Right renal pelvis (tissue), 4 donors: ENCODE measurements at places on chromosomes 2 and 18.
A peak's percentile ranks its signal among the peaks of the same experiment; 100 is the strongest.

DNA sequence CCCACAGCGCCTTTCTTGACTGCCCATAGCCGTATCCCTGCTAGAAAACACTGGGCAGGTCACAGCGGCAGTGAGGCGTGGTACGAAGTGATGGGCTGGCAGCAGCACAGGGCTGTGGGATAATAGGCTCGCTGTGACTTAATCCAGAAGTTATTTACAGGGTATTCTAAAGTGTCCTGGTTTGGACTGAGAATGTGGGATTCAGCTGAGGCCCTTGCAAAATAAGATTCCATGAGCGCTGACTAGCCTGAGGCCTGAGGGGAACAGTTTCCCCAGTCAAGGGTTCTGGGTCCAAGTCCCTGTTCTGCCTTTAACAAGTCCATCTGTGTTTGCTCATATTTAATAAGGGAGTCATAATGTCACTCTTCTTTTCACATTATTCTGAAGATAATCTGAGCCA lies 34.6 kb downstream of the SETBP1 start:
- DNase-seq, result no peak

DNA sequence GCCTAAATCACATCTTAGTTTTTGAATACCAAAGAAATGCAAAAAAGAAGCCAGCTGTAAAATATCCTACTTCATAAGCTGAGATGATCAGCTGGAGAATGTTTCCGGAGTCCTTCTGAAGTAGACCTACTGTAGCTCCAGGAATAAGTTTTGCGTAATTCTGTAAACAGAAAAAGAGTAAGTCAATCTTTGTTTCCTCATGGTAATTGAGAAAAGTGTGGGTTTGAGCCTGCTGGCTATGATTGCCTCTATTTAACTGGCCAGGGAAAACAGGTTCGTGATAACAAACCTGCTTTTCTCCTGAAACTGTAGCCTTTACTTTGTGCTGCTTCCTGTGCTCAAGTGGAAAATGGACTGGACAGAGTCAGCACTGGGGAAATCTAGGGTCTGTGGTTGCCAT lies 58.2 kb downstream of the ITGB6 start:
- DNase-seq, result no peak

- DNase-seq, result no peak
Measured at GRCh38 chr2:54947646-54948045, 102.6 kb downstream of the RTN4 start.

DNA sequence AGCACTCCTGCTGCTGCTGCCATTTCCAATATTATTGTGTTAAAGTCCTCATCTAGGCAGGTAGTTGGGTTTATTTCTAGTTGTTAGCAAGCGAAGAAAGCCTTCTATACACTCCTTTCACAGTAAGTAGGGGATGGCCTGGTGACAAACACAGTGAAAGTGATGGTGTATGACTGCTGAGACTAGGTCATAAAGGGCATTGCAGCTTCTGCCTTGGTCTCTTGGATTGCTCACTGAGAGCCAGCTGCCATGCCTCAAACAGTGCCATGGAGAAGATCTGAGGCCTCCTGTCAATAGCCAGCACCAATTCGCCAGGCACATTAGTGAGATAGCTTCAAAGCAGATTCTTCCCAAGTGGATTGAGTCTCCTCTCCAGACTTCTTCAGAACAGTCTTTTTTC lies 27.6 kb upstream of the MSTN start:
- DNase-seq, result no peak

GRCh38 chr18:9380101-9380500 lies 45.5 kb downstream of the TWSG1 start:
- no peak for DNase-seq

DNA sequence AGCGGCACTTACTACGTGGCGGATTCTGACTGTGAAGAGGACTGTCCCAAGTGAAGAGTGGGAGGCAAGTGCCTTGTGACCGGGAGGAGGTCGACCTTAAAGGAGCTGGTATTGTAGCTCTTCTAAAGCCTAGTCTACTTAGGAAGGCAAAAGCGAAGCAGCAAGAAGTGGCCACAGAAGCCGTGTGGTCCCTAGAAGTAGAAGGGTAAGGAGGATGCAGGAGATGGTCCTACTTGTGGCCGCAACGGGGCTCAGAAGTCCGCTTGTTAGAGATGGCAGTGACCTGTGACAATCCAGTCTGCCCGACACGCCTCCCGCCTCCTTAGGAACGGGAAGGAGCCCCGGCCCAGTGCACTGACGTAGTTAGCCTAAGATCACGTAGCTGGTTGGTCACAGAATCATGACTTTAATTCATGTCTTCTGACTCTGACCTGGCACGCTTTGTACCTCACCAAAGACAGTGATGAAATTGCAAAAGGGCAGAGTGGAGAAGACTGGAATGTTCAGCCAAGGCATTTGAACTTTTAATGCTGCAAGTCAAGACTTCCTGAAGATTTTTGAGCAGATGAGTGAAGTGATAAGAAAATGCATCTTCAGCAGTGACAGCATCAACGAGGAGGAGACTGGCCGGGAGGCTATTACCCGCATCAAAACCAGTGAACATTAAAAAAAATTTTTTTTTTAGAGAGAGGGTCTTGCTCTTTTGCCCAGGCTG lies 749 bp upstream of the EIF2AK3 start:
- peak; percentile 81 for DNase-seq

GRCh38 chr2:46816151-46816845 lies 99.3 kb downstream of the MCFD2 start:
- no peak for DNase-seq

- no peak for DNase-seq
Measured at GRCh38 chr2:195649629-195650190, 7.3 kb upstream of the SLC39A10 start.

- no peak for DNase-seq
Measured at GRCh38 chr2:55180374-55180773, 51.7 kb downstream of the CLHC1 start.

GRCh38 chr2:160657196-160657595 lies 163.6 kb upstream of the RBMS1 start:
- DNase-seq, result no peak

DNA sequence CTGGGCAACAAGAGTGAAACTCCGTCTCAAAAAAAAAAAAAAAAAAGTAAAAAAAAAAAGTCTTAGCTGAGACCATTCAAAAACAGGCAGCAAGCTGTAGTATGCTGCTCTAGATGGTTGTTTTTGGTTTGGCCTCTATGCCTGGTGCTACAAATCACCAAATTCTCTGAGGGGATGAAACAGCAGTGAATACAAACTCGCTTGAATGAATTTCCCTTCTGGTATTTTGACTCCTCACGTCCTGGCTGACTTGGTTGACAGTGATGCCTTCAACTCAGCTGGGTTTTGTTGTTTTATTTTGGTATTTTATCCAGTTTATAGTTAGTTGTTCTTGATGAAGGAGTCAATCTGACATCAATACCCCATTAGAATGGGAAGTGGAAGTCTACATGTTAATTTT lies 3.3 kb upstream of the TCF7L1 start:
- DNase-seq, result no peak

DNA sequence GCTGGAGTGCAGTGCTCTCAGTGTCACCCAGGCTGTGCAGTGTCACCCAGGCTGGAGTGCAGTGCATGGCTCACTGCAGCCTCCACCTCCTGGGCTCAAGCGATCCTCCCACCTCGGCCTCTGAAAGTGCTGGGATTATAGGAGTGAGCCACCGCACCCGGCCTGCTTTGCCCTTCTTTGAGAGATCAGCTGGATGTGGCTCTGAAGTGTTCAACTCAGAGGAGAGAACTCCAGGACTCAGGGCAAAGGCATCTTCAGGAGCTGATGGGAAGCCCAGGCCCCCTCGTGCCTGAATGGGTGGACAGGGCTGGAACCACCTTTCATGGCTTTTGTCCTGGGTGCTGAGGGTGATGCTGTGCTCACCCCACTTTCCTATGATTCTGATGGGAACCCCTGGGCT lies 52.0 kb upstream of the HAAO start:
- no peak for DNase-seq

- no peak for DNase-seq
Measured at GRCh38 chr2:10559634-10560224, 111.6 kb upstream of the ODC1 start.

DNA sequence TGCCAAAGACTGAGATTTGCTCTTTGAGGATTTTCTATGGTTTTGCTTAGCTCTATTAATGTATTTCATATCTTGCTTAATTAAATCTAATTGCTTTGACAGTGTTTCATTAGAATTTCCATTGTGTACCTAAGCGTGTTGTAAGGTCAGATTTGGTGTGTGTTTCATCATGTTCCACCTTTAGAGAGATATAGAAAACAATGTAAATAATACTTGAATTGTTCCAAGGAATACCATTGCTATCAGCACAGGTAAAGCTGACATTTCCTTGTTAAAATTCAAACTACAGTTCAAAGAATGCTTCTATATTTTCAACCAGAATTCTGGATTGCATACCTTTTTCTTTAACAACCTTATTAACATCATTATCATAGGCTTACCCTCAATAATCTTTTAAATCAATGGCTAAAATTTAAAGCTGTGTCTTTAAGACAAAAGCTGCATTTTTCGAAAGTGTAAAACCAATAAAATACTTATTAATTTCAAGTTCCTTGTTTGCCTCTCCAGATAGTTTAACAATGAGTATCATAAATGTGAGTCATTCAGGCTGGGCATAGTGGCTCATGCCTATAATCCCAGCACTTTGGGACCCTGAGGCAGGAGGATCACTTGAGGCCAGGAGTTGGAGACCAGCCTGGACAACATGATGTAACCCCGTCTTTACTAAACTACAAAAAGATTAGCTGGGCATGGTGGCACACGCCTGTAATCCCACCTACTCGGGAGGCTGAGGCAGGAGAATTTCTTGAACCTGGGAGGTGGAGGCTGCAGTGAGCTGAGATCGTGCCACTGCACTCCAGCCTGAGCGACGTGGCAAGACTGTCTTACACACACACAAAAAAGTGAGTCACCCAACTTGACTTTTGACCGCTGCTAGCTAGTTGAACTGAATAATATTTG lies 188.0 kb upstream of the PKDCC start:
- no peak for DNase-seq

DNA sequence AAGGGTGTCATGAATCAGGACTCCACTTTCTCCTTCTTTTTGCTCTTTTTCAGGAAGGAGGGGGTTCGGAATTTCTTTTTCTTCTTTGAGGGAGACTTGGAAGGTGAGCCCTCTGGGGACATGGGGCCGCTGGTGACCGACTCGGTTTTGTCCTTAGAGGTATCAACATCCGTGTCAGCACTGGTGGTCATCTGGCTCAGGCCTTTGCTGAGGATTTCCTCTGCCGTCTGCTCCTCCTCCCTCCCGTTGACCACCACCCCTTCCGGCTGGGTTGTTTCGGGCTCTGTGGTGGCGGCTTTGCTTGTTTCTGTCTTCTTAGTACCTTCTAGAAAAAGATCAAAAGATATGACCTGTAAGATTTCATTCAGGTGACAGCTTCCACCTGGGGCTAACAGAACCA lies 104.6 kb downstream of the ADD2 start:
- no peak for DNase-seq

GRCh38 chr2:9762164-9762563 lies 81.1 kb upstream of the TAF1B start:
- DNase-seq, result no peak

DNA sequence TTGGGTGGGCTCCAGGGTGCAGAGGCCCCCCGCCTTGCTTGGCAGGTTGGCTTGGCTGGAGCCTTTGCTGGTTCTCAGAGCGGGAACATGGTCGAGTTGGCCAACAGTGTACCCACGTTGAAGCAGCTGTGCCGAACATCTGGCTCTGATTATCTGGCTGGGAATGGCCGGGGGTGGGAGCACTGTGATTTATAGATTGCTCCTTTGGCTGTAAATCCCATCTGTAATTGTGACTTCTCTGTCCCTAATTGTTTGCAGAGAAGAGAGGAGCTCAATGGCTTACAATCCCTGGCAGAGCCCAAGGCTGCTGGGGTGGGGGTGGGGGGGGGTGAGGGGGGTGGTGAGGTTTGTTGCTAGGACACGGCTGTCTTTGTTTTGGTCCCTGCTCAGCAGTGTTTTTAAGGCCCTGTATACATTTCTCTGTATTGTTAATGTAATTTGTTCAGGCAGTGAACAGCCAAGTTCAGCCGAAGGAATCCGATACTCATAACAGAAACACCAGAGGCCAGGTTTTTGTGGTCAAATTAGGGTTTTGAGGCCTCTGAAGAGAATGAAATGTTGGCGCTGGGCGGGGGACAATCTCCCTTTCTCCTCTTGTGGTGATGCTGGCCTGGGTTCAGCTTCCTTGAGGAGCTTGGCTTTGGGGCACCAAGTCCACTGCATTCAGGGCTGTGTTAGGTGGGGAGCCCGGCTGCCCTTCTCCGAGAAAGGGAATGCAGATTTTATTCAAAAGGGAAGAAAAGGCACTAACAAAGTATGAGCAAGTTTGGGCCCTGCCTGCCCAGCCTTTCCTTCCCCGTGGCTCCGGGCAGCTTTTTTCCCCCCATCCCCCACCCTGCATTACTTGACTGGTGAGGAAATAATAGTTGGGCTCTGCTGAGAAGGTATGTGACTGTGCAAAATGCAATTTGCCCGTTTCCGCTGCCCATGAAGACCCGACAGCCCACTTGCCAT lies 82.5 kb downstream of the TCF7L1 start:
- peak; percentile 48 for DNase-seq
